ENCODE measurements at places on chromosomes 4 and X.

DNA sequence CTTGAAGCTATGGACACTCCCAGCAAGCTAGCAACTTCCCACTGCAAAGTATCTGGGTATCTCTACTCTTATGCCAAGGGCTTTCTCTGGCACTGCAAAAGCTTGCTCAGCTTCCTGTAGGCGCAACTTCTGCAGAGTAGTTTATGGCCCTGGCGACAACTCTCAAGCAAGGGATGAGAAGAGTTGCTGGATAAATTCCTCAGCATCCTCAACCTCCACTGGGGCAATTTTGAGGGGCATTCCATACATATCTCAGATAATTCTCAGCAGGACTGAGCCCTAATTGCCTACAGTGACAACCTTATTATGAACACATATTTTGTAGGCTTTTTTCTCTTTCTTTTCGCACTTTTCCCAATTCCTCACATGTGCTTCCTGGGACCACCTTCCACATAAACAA, 31.2 kb upstream of the TAB3 start:
- no peak for DNase-seq

DNA sequence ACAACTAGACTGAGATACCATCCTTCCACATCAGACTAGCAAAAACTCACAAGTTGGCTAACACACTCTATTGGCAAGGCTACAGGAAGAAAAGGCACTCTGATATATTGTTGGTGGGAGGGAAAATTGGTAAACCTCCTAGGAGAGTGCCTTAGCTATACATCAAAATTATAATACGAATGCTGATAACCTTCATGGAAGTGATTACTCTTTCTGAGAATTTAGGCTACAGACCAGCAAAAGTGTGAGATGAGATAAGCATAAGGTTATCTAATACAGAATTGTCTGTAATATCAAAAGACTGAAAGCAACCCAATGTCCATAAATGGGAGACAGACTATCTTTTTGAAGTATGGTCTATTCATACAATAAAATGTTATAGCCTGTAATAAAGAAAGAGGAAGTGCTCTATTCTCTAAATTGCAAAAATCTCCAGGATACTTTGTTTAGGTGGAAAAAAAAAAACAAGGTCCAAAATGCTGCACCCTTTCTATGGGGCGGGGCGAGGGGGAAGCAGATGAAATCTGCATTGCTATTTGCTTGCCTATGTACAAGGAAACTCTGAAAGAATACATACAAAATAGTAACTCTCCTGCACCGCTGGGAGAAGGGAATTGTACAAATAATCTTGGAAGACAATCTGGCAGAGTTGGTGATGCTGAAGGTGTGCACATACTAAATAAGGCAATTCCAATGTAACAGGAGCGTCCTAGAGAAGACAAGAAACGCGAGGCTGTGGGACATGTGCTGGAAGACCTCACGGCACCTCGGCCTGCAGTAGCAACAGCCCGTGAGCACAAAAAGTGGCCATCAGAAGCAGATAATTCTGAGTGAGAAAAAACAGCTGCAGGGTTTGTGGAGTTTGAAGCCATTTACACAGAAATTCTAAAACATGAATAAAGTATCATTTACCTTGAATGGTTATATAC, 109.7 kb downstream of the AFAP1 start:
- no peak for DNase-seq

DNA sequence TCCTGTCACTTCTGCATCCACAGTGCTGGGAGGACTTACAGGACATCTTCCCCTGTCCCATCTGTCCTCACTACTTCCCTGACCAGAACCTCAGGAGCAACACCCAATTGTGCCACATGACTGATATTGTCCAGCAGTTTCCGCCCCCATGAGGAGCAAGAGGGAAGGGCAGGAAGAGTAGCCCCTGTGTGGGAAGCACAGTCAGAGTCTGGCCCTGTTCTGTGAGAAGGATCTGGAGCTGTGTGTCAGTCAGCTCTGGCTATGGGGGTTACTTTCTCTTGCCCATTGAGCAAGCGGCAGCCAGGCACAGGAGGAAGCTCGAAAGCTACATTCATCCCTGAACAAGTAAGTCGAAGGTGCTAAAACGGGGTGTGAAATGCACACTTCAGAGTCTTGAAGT, 14.8 kb upstream of the TRIM60 start:
- DNase-seq: no peak

- DNase-seq: no peak
Measured at GRCh38 chr4:101643186-101643837, 147.2 kb upstream of the BANK1 start.

- DNase-seq: no peak
Measured at GRCh38 chr4:20809812-20810211, 109.6 kb downstream of the PACRGL start.

All from stimulated activated CD8-positive, alpha-beta memory T cell treated with anti-CD3 and anti-CD28 coated beads, Interleukin-7, amount 100 ng/mL, for 48 hours (primary cell).